Left kidney (tissue), 8 donors: ENCODE measurements at places on chromosomes 1 and 21.

DNA sequence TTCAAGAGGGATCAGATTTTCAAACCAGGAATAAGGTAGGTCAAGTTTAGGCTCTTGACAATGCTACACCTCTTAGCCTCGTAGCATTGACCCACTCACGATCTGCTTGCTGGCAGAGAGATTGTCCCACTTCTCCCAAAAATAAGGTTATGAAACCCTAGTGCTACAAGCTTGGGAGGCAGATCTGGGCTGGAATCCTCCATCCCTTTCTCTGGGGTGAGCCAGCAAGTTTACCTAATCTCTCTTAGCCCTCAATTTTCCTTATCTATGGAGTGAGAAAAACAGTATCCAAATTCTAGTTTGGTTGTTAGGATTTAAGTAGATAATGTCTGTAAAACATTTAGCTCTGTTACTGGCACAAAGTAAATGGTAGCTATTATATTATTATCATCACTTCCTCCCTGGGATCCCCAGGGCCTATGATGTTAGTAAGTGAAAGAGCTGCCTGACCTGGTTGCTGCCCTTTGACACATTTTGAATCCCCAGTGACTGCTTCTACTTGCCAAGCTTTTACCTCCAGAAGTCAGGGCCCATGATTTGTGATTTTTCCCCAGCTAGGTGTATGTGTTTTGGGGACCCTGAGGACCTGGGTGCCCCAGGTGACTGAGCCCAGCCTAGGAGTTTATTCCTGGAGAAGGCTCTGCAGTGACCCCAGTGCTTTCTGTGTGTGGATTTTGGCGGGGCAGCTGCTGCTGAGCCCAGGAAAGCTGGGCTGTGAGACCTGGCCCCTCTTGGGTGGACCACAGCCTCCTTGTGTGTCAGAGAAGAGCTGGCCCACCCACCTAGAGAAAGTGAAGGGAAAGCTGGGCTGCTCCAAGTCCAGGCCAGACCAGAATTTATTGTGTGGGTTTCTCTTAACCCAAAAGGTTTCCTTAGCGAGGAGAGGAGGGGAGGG, 48.2 kb upstream of the VANGL1 start:
- DNase-seq = no peak

DNA sequence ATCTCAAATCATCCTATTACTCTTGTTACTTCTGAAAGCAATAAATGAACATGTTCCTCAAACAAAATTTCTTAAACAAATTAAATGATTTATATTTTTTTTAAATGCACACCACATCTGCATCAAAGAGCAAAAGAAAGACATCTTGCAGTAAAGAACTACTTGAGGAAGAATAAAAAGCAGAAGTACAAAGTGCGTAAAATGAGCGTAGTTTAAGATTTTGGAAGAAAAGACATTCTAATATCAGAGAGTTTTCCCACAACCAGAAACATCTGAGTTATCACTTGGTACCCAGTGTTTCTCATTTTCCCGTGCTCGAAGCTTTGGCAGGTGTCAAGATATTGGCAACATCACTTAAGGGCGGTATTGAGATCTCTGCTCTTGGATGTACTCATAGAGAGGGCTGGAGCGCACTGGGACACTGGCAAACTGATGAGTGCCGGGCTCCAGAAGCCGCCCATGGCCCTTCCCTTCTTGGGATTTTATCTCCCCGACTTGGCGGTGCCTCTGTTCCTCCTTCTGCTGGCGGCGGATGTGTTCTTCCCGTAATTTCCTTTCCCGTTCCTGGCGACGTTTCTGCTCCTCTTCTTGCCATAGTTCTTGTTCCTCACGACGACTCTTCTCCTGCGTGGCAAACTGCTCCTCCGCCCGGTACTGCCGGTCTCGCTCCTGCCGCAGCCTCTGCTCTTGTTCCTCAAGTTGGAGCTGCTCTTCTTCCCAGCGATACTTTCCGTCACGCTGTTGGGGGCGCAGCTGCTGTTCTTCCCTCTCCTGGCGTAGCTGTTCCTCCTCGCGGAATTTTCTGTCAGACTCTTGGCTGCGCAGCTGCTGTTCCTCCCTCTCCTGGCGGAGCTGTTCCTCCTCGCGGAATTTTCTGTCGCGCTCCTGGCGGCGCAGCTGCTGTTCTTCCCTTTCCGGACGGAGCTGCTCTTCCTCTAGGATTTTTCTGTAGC, 7.9 kb downstream of the TCHH start:
- DNase-seq = no peak

GRCh38 chr1:95572962-95573361, 339.0 kb downstream of the RWDD3 start:
- DNase-seq = no peak

- no peak for DNase-seq
These were observed 1.8 kb upstream of the ELAPOR1 start for GRCh38 chr1:109112056-109112651.

GRCh38 chr1:147545133-147545532, 3.8 kb downstream of the BCL9 start:
- no peak for DNase-seq

DNA sequence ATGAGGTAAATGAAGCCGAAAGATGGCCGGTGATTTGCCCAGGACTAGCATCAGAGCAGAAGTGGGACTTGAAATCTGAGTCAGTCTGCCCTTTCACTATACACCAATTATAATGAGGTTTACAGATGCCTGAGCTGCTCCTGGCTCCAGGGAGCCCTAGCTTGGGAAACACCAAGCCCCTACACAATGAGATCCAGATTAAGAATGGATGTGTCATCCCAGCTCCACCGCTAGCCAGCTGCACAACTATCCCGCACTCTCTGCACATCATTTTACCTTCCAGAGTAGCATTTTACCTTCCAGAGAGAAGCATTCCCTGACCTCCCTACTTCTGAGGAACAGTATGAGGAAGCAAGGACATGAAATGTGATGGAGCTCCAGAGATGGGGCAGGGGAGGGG, 27.0 kb downstream of the SERTAD4 start:
- no peak for DNase-seq

DNA sequence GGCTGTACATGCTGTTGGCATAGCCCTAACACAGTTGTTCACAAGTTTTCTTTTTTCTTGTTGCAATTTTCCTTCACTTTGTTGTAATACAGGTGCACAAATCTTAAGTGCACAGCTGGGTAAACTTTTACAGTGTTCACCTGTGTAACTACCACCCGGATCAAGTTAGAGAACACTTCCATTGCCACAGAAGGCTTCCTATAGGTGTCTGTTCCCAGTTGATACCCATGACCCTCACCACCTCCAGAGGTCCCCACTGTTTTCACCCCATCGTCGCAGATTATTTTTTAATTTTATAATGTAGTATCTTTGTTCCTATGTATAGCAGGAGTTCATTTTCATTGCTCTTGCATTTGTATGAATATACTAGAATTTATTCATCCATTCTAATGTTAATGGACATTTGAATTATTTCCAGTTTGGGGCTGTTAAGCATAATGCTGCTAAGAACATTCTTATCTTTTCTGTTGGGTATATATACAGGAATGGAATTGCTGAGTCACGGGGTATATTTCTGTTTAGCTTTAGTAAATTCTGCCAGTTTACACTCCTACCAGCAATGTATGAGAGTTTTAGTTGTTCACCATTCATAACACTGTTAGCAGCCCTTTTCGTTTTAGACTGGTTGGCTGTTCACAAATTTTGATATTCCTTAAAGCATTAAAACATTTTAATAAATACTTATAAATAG, 16.4 kb downstream of the SPRTN start:
- DNase-seq = no peak

GRCh38 chr1:71687376-71687775, 595.0 kb downstream of the NEGR1 start:
- no peak for DNase-seq

- DNase-seq = no peak
These were observed 389.2 kb downstream of the DSCAM start for GRCh38 chr21:40457741-40458140.

GRCh38 chr1:69510026-69510425, 57.7 kb upstream of the LRRC7 start:
- DNase-seq = no peak

GRCh38 chr1:47459253-47459788, 21.5 kb downstream of the FOXD2 start:
- no peak for DNase-seq

- peak; percentile 81 for DNase-seq
These were observed 20.3 kb downstream of the NEK2 start for GRCh38 chr1:211654838-211655787.

GRCh38 chr1:240093120-240093961, 1.7 kb downstream of the FMN2 start:
- DNase-seq = peak; percentile 22

DNA sequence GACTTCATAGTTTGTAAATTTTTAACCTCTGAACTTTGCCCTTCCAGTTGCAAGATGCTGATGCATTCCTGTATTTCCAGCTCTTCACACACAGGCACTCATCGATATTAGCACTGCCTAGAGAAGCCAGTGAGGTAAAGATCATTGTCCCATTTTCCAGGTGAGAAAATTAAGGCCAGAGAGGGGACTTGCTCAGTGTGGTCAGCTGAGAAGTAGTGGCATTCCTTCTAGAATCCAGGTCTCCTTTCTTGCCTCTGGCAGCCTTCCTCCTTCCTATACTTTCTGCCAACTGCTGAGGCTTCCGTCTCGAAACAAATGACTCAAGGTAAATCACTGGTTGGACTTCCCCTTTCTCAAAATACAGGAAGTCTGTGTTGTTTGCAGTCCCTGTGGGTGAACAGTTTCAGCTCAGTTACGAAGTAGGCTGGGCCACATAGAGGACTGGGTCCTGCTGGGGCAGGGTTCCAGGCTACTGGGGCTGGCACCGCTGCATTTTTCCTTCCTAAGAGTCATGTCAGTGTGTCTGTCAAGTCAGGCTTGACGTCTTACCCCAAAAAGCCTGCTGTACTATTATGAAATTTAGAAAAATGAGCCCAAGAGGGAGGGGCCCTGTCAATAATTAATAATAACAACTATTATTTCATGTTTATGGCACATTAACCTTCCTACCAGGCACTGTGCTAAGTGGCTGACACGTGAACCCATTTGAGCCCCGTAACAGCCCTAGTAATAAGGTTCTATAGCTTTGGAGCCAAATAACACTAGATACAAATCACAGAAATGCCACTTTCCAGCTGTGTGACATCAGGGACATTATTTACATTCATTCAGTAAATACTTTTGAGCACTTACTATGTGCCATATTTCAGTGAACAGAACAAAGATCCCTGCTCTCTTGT, 16.6 kb upstream of the RNF19B start:
- DNase-seq = no peak

DNA sequence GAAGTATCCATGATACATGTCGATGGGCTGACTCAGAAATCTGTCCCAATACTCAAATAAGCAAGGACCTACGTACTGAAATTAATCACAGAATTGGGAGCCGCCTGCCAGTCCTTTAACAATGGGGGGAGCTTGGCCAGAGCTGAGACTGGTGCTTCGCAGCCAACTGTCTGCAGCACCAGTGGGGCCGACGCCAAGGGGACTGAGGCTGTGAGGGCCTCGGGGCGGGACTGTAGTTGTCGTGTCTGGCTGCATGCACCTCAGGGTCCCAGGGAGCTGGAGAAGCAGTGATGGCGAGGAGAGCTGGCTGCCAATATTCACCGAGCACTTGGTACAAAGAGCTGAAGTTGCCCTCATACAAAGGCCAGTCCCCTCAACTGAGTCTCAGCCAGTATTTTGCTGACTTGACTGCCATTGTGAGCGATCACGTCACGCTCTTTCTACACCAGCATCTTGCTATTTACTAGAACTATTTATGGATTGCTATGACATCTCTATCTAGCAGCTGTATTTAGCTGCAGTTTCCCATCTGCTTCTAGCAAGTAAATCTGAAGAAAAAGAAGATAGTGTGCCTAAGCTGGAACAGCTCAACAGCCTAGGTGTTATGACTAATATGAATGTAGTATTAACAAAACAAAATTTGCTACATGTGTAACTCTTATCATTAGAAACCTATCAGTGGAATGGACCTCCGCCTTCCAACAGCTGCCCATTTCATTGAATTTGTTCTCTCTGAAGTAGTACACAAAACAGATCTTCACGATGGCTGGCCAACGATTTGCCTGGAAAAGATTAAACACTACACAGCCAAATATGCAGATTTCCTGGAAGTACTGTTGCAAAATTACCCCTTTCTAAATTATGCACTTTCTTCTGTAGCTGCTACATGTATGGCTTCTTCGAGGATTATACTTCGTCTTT, 29.1 kb downstream of the EVI5 start:
- DNase-seq = no peak

DNA sequence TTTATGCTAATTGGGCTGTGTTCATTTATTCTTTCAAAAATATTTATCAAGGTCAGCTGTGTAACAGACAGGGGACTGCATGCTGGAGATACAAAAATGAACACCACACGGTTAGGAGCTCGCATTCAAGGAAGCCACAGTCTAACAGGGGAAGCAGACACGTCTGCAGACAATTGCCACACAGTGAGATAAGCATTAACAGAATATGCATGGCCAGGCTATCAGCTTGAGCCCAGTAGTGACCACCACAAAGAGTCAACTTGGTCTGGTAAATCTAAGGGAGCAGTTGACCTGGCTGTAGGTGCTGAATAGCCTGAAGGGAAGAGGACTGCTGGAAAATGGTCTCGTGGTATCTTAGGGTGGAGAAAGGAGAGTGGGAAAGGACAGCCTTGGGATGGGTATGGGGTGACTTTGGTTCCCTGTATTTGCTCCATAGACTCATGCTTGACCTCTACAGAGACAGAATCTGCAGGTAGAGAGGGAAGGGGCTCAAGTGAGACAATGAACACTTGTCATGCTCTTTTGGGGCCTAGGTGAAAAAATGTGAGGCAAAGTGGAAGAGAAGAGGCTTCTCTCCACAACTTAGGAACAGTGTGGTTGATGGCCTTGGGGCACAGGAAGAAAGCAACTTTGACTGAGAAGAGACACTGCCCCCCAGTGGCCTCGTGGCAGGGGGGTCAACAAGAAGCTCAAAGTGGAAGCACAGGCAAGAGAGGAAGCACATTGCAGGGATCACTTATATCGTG, 7.6 kb upstream of the NPL start:
- DNase-seq = peak; percentile 46

DNA sequence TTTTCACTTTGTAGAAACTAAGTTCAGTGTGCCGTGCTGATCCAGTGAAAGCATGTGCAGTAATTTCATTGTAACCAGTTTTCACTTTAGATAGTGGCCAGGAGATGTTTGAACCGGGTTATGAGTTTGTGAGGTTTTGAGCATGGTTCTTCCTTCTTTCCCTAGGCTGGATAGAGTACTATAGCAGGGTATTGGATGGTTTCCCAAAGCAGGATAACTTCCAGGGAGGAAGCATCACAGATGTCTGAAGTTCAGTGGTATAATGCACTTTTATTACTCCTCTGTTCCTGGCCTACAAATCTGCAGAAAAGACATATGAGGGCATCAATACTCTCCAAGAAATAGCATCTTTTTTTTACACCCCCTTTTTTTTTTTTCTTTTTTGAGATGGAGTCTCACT, 823.1 kb downstream of the USP25 start:
- DNase-seq = no peak

GRCh38 chr1:193185211-193185610, 1.2 kb downstream of the B3GALT2 start:
- no peak for DNase-seq

GRCh38 chr1:9787702-9788101, 36.1 kb downstream of the CLSTN1 start:
- DNase-seq = no peak

- no peak for DNase-seq
These were observed 111.6 kb upstream of the ERRFI1 start for GRCh38 chr1:8137481-8138244.

- no peak for DNase-seq
These were observed 217.7 kb downstream of the URB2 start for GRCh38 chr1:229843627-229844238.
